CD4-positive, alpha-beta T cell treated with Interleukin-1 beta for 1 hour (primary cell): ENCODE measurements at places on chromosomes 3 and 15.

DNA sequence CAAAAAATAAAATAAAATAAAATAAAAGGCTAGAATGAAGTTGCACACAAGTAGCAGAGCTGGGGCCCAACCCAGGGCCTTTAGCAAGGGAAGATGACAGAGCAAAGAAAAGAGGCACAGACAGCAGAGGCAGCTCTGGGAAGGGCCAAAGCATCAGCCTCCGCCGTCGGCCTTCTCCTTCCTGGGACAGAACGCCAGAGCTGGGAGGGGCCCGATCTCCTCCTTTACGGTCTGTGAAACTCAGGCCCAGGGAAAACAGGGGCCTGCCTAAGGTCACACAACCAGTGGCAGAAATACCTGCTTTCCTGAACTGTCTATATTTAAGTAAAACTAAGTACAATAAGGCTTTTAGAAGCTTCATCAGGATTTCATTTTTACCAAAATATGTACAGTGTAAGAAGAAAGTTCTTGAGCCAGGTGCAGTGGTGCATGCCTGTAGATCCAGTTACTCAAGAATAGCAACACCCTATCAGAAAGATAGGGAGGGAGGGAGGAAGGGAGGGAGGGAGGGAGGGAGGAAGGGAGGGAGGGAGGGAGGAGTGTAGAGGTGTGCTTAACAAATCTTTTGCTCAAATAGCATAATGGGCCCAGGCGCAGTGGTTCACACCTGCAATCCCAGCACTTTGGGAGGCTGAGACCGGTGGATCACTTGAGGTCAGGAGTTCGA lies 43.0 kb upstream of the MUC4 start:
- no peak for DNase-seq

DNA sequence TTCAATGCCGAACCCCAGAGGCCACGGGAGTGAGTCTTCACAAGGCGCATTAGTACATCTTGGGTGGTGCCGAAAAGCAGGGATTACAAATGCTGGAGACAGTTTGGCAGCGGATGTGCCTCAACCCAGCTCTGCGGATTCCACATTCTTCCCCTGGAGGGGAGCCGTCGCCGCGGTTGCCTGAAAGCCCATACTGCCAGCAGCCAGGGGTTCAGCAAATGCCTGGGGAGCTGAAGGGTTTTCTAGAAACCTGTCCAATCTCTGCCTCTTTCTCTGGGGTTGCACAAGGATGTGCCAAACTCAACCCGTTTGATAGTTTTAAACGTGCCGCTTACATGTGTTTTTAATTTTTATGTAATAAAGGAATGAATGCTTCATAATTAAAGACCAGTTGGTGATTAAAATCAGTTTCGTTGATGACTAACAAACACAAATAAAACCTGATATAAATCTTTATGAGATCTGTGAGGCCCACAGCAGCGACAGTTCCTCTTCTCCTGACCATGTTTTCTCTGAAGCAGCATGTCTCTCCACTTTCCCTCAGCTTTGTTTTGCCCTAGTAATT lies 74.6 kb upstream of the LEKR1 start:
- no peak for DNase-seq

GRCh38 chr3:71874618-71875017 lies 89.7 kb upstream of the PROK2 start:
- no peak for DNase-seq

- no peak for DNase-seq
Observed at GRCh38 chr15:89026167-89026566, 62.1 kb upstream of the ABHD2 start.

- no peak for DNase-seq
Observed at GRCh38 chr15:39873978-39874377, 46.1 kb downstream of the GPR176 start.

DNA sequence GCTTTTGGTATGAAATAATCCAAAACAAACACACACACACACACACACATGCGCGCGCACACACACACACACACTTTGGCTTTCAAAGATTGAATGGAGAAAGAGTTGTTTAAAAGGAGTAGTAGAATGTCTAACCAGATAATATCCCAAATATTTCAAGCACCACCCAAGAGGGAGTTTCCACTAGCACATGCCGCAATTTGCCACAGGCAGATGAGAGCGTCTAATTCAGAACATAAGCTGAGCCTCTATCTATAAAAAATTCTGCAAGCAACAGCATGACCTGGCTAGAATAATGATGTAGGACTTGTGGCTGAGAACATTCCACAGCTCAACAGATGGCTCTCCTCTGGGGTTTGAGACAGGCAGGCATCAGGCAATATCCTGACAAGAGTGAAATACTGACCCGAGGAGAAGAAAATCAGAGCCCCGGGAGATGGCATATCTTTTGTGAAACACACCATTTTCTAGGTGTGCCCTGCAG lies 302.5 kb upstream of the GADL1 start:
- no peak for DNase-seq

DNA sequence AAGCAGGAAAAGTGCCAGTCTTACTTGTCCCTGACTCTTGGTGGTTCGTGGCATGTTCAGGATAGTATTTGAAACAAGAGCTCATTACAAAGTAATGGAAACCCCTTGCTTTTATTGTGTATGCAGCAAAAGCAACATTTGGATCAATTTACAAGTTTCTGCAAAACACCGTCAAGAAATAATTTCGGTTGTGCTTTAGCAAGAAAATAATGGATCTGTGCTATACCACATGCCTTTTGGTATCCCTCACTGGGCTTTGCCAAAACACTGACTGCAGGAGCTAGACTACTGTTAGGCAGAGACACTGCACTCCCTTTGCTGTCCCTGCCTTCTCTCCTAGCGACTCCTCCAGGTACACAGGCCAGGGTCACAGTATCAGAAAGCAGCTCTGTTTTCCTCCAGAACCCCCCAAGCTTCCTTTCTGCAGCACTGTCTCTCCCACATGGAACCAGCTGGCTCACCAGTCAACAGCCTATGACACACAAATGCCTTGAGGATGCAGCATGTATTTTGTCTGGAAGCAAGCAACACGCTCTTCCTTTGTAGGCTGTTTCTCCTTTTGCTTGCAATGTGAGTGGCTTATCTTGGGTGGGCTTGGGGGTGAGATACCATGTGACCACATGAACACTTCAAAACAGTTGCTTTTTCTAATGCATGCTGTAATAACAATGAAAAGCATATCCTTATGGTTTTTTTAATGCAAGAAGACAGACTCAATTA lies 111.4 kb downstream of the PGPEP1L start:
- no peak for DNase-seq

DNA sequence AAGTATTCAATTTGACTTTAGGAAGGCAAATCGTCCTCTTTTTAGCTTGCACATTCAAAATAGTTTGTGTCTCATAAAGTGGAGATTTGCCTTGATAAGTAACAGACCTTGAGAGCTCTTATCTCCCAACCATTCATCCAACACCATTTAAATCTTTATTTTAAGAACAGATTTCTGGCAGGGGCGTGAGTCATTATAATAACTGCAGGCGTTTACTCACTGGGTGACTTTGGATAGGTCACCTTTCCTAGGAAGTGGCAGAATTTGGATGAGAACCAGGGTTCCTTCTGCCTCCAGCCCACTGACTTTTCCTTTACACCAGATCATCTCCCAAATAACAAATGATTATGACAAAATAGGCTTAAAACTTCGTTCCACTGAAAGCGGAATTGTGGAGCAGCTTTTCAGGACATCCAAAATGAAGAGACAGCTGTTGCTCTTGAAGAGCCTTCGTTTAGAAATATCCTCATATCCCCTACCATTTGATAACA lies 5.0 kb downstream of the LMCD1 start:
- no peak for DNase-seq

DNA sequence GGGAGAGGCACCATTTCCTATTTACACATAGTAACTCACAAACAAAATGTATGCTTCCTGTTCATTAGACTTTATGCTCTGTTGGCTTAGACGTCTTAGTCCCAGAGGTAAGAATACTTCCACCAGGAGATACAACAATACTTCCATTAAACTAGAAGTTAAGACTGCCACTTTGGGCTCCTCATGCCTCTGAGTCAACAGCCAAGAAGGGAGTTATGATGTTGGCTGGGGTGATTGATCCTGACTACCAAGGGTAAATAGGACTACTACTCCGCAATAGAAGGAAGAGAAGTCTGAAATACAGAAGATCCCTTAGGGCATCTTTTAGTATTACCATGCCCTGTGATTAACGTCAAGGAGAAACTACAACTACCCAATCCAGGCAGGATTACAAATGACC lies 43.5 kb upstream of the ABI3BP start:
- no peak for DNase-seq

GRCh38 chr15:58552505-58553364 lies 120.9 kb downstream of the LIPC start:
- no peak for DNase-seq

GRCh38 chr15:66411190-66411589 lies 24.5 kb downstream of the MAP2K1 start:
- peak; percentile 18 for DNase-seq

- DNase-seq = no peak
Observed at GRCh38 chr3:110456001-110456400, 615.6 kb upstream of the NECTIN3 start.

DNA sequence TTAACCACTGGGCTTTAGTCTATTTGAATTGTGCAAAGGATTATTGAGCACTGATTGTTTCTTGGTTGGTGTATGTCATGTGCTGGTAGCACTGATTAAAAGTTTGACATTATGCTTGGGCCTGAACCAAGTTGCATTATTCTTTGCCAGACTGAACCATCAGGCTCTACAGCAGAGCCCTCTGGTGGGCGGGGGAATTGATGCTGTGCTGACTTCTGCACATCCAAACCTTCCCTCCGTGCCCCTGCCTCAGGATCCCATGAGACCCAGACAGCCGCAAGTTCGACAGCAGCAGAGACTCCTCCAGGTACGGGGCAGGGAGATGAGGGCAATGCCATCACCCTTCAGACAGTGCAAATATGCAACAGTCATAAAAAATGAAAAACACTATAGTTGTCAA lies 28.4 kb upstream of the P2RY12 start:
- DNase-seq = no peak

DNA sequence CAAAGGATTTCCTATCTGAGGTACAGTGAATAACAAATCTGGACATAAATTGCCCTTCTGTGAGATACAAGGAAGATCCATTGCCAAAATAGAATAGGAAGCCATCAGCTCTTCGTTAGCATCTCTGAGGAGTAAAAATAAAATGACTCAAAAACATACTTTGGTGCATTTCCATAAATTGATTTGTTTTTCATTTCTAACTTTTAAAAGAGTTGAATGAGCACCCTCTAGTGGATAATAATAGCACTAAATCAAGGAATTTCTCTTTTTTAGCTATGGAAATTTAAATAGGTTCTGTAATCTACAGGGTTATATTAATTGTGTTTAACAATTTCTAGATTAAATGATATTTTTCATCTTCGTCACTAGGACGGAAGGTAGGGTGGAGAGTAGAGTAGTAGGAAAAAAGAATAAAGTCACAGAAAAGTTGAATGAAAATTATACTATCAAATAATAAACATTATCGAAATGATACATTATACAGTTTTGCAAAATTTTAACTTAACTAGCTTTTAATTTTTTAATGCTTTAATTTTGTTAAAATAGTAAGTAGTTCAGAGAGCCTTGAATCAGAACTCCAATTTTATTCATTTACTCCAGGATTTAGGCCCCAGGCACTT lies 6.4 kb downstream of the NSUN3 start:
- DNase-seq = peak; percentile 37

DNA sequence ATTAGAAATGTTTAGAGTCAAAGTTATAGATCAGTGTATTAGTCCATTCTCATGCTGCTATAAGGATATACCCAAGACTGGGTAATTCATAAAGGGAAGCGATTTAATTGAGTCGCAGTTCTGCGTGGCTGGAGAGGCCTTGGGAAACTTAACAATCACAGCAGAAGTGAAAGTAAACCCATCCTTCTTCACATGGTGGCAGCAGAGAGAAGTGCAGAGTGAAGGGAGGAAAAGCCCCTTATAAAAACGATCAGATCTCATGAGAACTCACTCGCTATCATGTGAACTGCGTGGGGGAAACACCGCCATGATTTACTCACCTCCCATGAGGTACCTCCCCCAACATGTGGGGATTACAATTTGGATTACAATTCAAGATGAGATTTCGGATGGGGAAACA lies 871.5 kb downstream of the DIPK2A start:
- no peak for DNase-seq

DNA sequence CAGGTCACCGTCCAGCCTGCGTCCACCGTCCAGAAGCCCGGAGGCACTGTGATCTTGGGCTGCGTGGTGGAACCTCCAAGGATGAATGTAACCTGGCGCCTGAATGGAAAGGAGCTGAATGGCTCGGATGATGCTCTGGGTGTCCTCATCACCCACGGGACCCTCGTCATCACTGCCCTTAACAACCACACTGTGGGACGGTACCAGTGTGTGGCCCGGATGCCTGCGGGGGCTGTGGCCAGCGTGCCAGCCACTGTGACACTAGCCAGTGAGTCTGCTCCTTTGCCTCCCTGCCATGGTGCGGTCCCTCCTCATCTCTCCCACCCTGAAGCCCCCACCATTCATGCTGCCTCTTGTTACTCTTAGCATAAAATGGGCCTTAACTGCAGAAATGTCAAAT lies 39.2 kb downstream of the BOC start:
- DNase-seq = no peak

DNA sequence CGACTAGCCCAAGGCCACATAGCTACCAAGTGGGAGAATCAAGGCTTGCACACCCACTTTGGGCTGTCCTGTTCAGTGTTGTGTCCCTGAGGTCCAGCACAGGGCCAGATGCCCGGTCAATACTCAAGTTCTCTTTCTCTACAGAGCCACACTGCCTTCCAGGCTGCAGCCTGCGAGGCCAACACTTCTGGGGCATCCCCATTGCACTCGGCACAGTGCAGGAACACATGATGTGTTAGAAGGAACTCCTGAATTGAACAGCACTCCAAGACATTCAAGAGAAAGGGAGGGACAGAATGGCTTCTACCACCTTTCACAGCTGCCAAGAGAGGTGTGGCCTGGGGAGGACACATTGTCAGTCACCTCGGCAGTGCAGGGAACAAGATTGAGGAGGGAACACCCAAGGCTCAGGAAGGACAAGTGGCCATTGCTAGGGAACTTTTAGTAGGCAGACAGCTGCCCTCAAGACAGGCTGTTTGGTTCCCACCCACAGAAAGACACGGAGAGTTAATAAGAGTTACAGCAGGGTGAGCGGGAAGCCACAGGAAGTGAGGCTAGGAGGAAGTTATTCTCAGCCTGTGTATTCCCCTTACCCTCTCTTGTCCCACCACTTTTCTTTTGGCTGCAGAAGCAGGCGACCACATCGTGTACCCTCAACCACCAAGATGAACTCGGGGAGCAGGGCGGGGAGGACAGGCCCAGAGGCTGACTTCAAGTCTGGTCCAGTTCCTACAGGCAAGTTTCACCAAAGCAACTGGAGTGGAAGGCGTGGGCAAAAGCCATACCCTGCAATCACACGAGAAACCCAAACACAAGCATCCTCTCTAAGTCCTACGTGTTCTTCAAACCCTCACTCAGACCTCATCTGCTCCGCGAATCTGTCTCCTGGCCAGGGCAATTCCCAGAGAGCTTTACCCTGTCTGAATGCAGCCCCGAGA lies 69.4 kb downstream of the SRGAP3 start:
- no peak for DNase-seq

GRCh38 chr3:109355625-109356441 lies 18.5 kb upstream of the DPPA4 start:
- DNase-seq = no peak

- DNase-seq = no peak
Observed at GRCh38 chr15:51368751-51369450, 27.4 kb downstream of the GLDN start.

GRCh38 chr3:113556946-113557335 lies 24.6 kb downstream of the SIDT1 start:
- DNase-seq = no peak

- no peak for DNase-seq
Observed at GRCh38 chr3:126449621-126450051, 26.1 kb downstream of the ZXDC start.
